ENCODE measurements at places on chromosomes 3 and 15.

DNA sequence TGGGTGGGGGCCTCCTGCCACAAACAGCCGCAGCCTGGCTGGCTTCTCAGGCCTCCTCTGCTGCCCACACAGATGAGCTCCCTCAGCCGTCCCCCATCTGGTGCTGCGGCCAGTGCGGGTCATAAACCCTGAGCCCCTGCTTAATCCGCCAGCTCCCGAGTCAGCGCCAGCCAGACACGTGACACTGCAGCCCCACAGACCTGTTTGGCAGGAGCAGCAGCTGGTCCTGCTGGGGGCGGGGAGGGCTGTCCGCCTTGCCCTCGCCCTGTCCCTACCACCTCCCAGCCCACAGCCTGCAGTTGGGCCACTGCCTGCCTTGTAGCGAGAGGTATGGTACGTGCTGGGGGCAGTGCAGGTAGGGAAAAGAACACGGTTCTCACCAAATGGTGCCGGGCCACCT is 86.2 kb downstream of the IQSEC1 start:
- DNase-seq: no peak

- DNase-seq: no peak
Observed at GRCh38 chr15:75170711-75171341, 30.9 kb upstream of the C15orf39 start.

DNA sequence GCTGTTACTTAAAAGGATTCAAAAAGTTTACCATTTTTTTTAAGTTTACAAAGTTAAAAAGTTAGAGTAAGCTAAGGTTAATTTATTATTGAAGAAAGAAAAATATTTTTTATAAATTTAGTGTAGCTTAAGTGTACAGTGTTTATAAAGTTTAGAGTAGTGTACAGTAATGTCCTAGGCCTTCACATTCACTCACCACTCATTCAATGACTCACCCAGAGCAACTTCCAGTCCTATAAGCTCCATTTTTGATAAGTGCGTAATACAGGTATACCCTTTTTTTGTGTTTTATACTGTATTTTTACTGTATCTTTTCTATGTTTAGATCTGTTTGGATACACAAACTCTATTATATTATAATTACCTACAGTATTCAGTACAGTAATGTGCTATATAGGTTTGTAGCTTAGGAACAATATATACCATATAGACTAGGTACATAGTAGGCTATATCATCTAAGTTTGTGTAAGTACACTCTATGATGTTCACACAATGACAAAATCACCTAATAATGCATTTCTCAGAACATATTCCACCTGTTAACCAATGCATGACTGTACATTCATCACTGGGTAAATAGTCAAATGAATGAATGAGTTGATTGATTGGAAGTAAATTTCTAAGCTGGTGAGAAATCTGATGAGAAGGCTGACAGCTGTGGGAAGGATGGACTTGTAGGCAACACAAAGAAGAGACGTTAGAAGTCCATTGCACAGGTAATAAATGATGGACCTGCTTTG is 95.2 kb upstream of the CDIN1 start:
- DNase-seq: peak; percentile 56

- DNase-seq: no peak
Observed at GRCh38 chr3:42876940-42877720, 1.5 kb upstream of the CYP8B1 start.

DNA sequence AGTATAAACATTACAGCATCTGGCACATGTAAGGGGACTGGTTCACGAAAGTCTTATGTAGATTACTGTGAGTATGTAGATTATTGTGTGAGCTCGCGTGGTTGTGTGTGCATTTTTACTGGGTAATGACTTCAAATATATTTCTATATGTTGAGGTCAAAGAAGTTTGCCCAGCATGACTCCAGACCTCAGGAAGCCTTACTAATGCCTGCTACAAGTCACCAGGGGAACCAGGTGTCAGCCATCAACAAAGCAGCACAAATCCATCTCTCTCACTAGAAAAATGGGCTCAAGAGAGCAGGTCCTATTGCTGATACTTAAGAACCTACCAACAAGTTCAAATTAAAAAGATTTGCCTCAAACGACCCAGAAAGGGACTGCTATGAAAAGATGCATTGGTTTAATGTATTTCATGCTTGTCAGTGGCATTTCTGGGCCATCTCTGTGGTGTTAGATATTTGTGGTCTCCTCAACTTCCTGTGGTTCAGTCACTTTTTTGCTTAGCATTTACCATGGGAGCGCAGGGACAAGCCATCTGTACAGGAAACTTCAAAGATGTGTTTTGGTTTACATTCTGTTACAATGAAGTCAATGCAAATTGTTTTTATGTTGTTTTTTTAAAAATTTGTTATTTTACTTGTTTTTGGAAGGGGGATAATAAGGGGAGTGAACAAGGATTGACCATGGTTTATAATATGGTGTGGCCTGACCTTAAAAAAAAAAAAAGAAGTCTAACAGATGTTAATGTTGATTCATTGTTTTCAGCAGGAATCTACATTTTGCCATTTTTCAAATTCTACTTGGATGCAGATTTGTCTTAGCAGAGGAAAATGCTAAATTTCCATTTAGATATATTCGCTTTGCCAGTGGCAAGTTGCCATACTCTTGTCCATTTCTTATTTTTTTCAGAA is 172.1 kb upstream of the ADAMTS9 start:
- peak; percentile 78 for DNase-seq

GRCh38 chr3:127899766-127900165 is 15.3 kb upstream of the KBTBD12 start:
- no peak for DNase-seq

DNA sequence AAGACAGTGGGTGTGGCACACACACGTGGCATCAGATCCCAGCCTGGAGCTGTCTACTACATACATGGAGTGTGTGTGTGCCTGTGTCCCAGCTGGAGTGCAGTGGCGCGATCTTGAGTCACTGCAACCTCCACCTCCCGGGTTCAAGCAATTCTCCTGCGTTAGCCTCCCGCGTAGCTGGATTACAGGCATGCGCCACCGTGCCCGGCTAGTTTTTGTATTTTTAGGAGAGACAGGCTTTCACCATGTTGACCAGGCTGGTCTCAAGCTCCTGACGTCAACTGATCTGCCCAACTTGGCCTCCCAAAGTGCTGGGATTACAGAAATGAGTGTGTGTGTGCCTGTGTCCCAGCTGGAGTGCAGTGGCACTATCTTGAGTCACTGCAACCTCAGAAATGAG is 108.8 kb downstream of the IL12A start:
- DNase-seq: no peak

- DNase-seq: no peak
Observed at GRCh38 chr3:50369012-50369670, 9.8 kb upstream of the TMEM115 start.

DNA sequence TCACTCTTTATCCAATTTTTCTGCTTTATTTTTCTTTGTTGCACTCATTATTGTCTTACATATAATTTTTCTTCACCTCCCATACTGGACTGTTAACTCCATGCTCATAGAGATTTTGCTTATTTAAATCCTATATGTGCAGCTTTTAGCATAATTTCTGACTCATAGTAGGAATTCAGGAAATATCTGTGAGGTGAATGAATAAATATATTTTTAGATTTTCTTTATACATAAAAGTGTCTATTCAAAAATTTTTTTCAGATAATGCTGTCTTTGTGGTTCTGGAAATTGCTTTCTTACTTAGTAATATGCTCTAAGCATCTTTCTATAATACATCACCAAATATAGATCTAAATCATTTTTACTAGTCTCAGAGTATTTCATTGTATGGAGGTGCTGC is 191.8 kb upstream of the SUCLG2 start:
- DNase-seq: no peak

DNA sequence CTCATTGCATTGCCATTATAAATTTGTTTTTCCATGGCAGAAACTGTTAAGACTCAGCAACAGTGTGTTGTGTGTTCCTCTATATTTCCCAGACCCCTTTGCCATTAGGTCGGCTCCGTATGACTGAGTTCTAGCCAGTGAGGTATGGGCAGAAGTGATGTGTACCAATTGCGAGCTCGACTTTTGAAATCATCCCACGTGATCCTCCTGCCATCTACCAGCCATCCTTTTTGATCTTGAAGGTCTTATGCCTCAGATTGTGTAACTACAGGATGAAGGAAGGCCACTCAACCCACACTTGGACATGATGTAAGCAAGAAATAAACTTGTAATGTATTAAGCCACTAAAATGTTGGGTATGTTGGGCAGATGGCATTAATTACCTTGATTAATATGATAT is 562.3 kb downstream of the PDCD6IP start:
- no peak for DNase-seq

GRCh38 chr3:168102735-168103410 is 7.1 kb upstream of the GOLIM4 start:
- DNase-seq: no peak

- DNase-seq: peak; percentile 81
Observed at GRCh38 chr15:62112616-62113593, 46.1 kb downstream of the C2CD4A start.

DNA sequence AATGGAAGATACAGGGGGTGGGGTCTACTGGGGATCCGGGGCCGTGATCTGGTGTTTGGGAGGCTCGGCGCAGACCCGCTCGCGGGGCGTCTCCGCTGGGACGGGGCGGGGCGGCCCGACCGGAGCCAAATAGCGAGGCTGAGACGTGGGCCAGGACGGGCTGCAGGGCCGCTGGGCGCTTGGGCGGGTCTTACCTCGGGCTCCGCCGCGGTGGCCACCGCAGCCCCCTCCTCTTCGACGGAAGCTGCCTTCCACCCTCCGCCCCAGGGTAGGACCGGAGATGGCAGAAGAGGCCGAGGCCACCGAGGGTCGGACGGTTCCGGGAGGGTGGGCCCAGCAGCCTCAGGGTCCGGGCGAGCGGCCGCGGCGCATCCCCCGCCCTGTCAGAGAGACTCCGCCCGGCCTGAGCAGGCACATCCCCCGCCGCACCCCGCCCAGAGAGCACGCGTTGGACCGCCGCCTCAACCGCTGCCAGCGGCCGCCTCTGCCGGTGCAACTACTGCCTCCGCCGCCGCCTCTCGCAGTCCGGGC is 399 bp downstream of the MYO9A start:
- peak; percentile 67 for DNase-seq

GRCh38 chr3:161310649-161311423 is 60.5 kb downstream of the SPTSSB start:
- no peak for DNase-seq

GRCh38 chr3:10964537-10965167 is 27.9 kb upstream of the SLC6A1 start:
- peak; percentile 7 for DNase-seq

- DNase-seq: peak; percentile 49
Observed at GRCh38 chr3:8575364-8576104, 69.1 kb downstream of the SSUH2 start.

- DNase-seq: peak; percentile 85
Observed at GRCh38 chr15:87227846-87228245, 1028.7 kb downstream of the NTRK3 start.
